ENCODE measurements at places on chromosomes 5 and 9. TPM values are rescaled to one million over a fixed set of nuclear protein-coding genes. Genes with fewer than 3 reads are reported as not detected.

SPINK6 gene
- not detected for total RNA-seq

DNA sequence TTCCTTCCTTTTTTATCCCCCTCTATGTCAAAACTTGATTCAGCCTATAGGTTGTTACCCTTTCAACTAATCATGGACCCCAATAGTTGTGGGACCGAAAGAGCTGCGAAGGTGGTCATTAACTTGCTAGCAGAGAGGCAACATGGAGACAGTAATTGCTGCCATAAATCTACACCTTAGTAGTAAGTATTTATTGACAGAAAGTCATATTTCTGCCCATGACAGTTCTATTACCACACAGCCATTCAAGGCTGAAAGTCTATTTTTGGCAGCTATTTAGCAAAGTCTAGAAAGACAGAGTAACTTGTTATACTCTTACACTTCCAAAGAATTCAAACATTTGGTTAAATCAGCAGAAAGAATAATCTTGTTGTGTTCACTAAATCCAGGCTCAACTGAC is 236.2 kb downstream of the PRELID2 start:
- H3K36me3 ChIP-seq = no peaks in the 10 kb centered on the region
- no peaks in the 10 kb centered on the region for H3K27me3 ChIP-seq
- no peak for DNase-seq
- H3K27ac ChIP-seq = no peak overlapping the region
- H3K4me3 ChIP-seq = no peak overlapping the region

DNA sequence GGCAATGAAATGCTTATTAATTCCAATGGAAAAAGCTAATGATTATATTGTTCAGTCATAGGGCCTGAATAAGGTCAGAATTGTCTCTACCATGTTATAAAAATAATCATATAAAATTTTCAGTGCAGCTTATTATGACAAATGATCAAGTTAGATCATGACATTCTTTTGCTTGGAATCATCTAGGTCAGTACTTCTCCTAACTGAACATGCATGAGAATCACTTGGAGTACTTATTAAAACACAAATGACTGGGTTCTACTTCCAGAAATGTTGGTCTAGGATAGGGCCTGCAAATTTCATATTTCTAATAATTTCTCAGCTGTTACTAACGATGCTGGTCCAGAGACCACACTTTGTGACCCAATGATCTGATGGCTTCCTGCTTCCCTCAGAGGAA is 806.0 kb upstream of the ZNF608 start:
- no peaks in the 10 kb centered on the region for H3K36me3 ChIP-seq
- H3K27me3 ChIP-seq = no peaks in the 10 kb centered on the region
- no peak overlapping the region for H3K4me3 ChIP-seq
- no peak for DNase-seq
- H3K4me1 ChIP-seq = no peaks in the 10 kb centered on the region

- no peaks in the 10 kb centered on the region for H3K4me1 ChIP-seq
- H3K27ac ChIP-seq = no peak overlapping the region
- H3K36me3 ChIP-seq = no peaks in the 10 kb centered on the region
- no peak overlapping the region for H3K4me3 ChIP-seq
- no peaks in the 10 kb centered on the region for H3K27me3 ChIP-seq
Observed at GRCh38 chr5:23389291-23390101, 117.9 kb upstream of the PRDM9 start.

- no peaks in the 10 kb centered on the region for H3K27me3 ChIP-seq
- no peaks in the 10 kb centered on the region for H3K36me3 ChIP-seq
- no peak for DNase-seq
- no peak overlapping the region for H3K4me3 ChIP-seq
Observed at GRCh38 chr5:83767409-83767992, 46.8 kb upstream of the HAPLN1 start.

DNA sequence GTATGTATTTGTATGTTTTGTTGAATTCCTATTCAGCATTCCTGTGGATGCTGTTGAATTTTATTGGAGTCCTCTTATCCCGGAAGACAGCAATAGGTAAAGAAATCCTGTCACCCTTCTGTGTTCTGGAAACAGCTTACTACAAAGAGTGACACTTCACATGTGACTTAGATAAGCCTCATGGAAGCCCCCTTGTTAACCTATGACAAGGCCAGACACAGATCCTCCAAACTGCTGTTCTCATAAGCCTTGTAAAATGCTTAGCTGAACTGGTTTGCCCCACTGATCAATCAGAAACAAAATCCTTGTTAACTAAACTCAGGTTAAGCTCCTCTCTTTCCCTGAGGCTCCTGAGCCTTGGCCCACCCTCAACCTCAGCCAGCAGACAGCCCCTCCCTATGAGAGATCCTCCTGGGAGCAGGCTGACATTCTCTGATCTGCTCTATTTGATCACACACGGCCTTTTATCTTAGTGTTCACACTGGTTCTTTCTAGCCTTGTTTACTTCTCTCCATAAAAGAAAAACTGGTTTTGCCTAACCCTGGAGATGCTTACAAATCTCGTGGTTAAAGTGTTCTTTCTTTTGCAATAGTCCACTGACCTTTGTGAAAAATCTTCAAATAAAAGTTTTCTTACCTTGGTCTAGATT is 29.4 kb upstream of the ATP6V1G1 start:
- H3K4me1 ChIP-seq = no peaks in the 10 kb centered on the region
- no peaks in the 10 kb centered on the region for H3K36me3 ChIP-seq
- H3K4me3 ChIP-seq = no peak overlapping the region
- H3K27ac ChIP-seq = no peak overlapping the region

GRCh38 chr5:79111387-79111959 is at the start of gene BHMT:
Gene BHMT, plus strand, starts transcription at chr5:79111809. Its CDS starts 77 bp downstream, at chr5:79111886.
- no peak within 1 kb of the TSS for H3K27ac ChIP-seq
- DNase-seq = no peak
- no peaks in the 10 kb centered on the region for H3K4me1 ChIP-seq
- no peak within 1 kb of the TSS for H3K4me3 ChIP-seq
- no peaks in the 10 kb centered on the region for H3K27me3 ChIP-seq

ARID3C gene
- not detected for total RNA-seq

DNA sequence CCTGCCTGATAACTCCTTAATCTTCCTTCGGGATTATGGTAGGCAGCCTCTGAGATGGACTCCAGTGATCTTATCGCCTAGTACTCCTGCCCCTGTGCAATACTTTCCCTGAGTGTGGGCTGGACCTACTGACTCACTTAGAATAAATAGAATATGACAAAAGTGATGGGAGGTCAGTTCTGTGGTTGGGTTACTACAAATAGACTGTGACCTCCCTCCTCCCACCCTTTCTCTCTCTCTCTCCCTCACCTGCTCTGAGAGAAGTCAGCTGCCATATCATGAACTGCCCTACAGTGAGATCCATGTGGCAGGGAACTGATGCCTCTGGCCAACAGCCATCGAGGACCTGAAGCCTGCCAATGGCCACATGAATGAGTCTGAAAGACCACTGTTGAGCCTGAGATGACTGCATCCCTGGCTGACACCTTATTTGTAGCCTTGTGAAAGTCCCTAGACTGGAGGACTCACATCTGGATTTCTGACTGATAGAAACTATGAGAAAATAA is 31.7 kb downstream of the NRG2 start:
- peaks cover 6% of the 10 kb centered on the region for H3K27me3 ChIP-seq
- no peak for DNase-seq
- no peak overlapping the region for H3K27ac ChIP-seq
- H3K4me3 ChIP-seq = no peak overlapping the region

GRCh38 chr5:64505769-64506566 is at the start of gene RGS7BP:
Gene RGS7BP, plus strand, starts transcription at chr5:64506015. Its CDS starts 610 bp downstream, at chr5:64506625.
- no peak for DNase-seq
- no peak within 1 kb of the TSS for H3K4me3 ChIP-seq
- no peaks in the 10 kb centered on the region for H3K36me3 ChIP-seq
- H3K4me1 ChIP-seq = no peaks in the 10 kb centered on the region
- no peak within 1 kb of the TSS for H3K27ac ChIP-seq

Data from naive thymus-derived CD4-positive, alpha-beta T cell (primary cell).